Kidney (tissue), 22 donors: ENCODE measurements at places on chromosomes 4 and X. TPM values are rescaled to one million over a fixed set of nuclear protein-coding genes. Genes with fewer than 3 reads are reported as not detected.

DNA sequence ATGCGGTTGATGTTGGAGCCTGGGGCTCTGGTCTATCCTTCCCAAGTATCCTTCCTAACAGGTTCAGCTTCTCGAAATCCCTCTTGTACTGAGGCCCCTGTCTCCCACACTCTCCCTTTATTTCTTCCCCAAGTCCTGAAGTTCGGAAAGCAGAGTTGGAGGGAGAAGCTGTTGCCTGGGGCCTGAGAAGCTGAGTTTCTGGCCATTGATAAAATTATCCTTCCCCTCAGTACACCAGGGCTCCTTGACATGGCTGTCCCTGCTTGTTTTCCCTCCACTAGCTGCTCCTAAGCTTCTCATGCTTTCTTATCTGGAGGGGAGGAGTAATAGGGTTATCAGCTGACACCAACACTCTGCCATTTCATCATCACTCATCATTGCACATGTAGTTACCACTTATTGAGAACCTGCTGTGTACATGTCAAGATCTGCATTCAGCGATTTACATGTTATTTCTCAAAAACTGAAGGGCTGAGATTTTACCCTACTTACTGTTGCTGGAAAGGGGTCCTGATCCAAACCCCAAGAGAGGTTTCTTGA, 58.0 kb downstream of the FUNDC1 start:
- no peak for DNase-seq

GRCh38 chr4:99615170-99615820, 40.7 kb downstream of the MTTP start:
- DNase-seq, result no peak

GRCh38 chr4:16995451-16995850, 97.0 kb upstream of the LDB2 start:
- DNase-seq, result no peak

- DNase-seq, result no peak
Observed at GRCh38 chrX:35458142-35458541, 340.0 kb upstream of the MAGEB16 start.

GRCh38 chrX:96480081-96480480, 204.6 kb upstream of the DIAPH2 start:
- no peak for DNase-seq

PCYT1B gene
- 0.26 TPM for polyA plus RNA-seq

DNA sequence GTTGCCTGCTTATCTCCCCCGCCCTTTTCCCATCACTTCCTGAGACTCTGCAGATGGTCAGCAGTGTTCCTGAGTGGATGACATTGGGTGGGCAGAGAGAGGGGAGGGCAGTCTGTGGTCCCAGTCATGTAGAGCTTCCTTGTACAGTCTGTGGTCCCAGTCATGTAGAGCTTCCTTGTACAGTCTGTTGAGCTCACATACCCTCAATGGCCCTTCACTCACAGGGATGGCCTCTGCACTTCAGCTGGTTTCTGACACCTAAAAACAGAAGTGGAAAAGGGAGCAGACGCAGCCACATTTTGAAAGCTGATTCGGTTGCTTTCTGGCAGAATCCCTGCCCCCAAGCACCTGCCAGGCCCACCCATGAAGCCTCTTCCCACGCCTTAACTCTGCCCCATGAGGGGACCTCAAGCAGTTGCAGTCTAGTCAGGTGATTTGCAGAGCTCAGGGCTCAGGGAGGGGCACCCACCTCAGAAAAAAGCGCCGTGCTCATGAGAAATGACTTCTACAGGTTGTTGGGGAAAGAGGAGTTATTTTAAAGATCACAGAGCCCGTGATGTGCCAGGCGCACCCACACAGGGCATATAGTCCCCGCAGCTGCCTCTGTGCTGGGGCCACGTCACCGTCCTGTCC, 3.6 kb upstream of the TMEM271 start:
- no peak for DNase-seq

DNA sequence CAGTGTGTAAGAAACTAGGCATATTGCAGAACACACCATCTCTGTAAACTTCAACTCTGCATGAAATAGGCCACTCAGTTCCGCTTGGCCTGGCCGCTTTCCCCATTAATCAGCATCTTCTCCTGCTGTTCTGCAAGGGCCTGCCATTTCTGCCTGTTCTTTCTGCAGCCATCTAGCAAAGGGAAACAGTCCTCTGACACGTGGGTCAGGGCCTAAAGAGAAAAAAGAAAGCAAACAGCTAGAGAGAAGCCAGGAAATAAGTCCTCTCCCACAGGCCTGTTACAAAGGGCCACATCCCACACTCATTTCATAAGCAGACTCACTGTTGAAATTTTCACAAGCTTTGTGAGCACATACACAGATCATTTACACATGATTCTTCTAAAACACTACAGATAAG, 130.1 kb downstream of the PDE5A start:
- DNase-seq, result peak; percentile 57

- no peak for DNase-seq
Observed at GRCh38 chrX:7085879-7086278, 61.6 kb upstream of the STS start.

- no peak for DNase-seq
Observed at GRCh38 chrX:95760356-95760755, 924.3 kb upstream of the DIAPH2 start.

- no peak for DNase-seq
Observed at GRCh38 chr4:70892086-70892769, 9.9 kb upstream of the MOB1B start.

DNA sequence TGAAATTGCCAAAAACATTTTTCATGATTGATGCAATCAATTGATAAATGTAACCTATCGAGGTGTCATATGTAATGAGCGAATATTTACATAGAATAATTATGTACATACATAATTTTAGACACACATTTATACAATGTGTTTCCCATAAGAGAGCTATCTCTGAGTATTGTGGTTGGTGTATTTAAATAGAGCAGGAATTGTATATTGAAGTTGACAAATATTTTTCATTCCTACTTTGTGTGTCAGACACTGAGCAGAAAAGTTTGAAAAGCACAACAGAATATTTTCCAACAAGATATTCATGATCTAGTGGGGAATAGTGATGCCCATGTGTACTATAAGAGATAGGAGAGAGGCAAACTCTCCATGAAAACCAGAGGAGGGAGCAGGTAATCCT, 295.2 kb downstream of the ANKRD50 start:
- no peak for DNase-seq

- DNase-seq, result no peak
Observed at GRCh38 chr4:152281211-152281610, 254.7 kb downstream of the FBXW7 start.

VEGFD gene
- polyA plus RNA-seq, result 1.2 TPM

USP38 gene
- 5.2 TPM for polyA plus RNA-seq

DNA sequence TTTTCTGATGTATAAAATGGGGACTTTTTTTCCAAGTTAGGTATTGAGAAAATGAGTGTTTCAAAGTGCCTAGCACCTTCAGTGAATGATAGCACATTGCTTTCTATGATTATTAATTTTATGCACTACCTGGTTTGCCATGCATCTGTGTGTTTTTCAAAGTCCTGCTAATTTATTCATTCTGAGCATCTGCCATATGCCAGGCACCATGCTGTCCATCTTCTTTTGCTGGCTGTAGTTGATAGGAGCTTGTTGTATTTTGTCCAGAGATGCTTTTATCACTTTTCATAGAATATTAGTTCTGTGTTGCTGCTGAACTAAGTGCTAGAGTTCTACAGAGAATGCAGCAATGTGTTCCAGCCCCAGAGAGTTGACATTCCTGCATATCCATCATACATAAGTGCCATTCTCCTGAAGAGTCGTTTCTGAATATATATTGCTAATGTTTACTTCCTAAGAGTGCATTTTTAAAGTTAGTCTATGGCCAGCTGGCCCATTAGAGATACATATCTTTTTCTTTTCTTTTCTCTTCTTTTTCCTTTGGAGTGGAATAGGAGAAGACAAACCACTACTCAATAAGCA, 49.0 kb upstream of the CLNK start:
- DNase-seq, result no peak

SPATA18 gene
- 5.9 TPM for polyA plus RNA-seq

EXOC1 gene
- polyA plus RNA-seq, result 17.5 TPM

DNA sequence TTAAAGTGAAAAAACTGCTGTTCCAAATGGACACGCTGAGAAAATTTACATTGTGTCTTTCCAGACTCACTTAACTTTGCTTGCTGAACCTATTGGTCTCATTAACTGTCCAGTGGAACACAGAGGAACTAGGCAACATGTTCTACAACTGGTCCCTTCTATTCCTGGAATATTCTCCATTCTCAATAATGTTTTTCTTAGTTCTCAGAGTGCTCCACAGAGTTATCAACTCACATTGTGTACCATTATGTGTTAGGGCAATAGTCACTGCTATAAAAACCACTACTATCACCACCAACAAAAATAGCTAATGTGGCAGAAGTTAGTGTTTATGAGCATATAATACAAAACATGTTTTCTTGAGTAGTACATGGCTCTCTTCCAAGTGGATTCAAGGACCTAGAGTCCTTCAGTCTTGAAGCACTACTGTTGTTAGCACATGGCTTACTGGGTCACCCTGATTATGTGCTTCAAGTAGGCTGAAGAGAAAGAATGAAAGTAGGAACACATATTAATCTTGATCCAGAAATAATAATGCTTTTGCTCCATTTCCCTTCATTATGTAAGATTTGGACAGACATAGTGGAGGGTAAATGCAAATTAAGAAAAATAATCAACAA, 865.3 kb upstream of the HS3ST1 start:
- DNase-seq, result no peak

DNA sequence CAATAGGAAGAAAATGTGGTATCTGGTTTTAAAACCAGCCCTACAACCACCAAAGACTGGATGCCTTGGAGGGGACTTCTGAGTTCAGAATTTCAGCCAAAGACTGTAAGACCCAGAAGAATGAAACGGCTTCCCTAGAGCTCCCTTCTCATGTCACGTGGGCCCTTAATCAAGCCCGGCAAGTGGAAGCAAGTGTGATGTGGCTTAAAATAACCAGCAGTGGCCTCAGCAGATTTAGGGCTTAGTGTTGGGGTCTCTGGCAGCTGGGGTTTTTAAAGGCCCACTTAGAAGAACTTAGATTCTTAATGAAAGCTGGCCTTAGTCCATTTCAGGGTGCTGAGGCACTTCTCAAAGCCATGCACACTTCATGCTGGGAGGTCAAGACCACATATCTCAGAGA, 111.2 kb upstream of the TBC1D9 start:
- no peak for DNase-seq

DNA sequence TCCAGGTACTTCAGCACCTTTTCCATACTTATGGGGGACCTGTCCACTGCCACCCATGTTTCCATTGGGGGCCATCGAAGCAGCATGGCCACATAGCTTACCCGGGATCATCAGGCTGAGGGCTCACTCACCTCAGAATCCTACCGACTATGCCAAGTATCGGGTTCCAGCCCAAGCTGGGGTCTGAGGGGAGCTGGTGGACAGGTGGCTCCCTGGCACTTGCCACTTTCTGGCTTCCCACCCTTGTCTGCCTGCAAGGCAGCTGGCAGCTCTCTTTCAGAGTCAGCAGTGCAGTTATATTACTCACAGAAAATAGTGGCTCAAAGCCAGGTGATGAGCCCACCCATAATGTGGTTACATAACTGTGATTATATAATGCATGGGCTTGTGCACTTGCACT, 1153.8 kb downstream of the STIM2 start:
- no peak for DNase-seq

DNA sequence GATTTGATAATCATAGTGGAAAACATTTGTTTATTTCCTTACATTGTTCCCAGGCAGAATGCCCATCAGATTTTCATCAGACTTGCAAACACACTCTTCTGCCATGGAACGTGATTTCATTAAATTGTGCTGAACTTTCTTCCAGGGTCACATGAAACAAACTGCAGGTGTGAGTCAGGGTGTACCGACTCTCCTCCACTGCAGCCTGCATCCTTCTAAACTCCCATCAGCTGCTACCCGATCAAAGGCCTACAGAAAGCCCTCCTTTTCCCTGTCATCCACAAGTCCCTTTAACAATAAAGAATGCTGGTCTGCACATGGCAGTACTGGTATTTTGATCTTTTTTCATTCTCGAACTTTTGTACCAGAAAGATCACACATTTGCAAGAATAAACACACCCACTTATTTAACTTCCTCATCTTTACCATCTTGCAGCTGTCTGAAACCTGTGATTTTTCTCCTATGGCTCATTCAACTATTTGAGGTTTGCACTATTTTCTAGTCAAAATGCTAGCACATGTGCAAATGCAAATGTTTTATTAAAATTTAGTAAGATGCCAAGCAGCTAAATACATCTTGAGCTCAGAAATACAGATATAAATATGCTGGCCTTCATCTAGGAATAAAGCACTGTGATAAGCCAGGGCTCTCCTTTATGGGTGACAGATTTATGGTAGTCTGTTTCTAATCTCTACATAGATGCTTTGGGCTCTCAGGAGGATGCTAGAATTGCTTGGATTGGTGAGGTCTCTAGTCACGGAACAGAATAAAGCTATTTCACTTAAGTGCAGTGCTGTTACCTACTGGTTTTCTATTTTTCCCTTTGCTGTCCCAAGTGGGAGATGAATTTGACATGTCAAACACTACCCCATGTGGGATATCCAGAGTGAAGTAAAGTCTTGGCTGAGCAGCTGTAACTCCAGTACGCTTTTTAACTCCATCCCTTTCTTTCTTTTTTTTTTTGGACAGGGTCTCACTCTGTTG, 25.8 kb upstream of the ARHGAP24 start:
- DNase-seq, result no peak

GRCh38 chrX:373641-374471, 12.9 kb downstream of the PPP2R3B start:
- peak; percentile 68 for DNase-seq

GRCh38 chrX:140572724-140573123, 67.9 kb upstream of the SOX3 start:
- peak; percentile 26 for DNase-seq

- no peak for DNase-seq
Observed at GRCh38 chr4:183919141-183919540, 14.0 kb downstream of the STOX2 start.

- no peak for DNase-seq
Observed at GRCh38 chrX:107153005-107153404, 34.4 kb upstream of the RBM41 start.

- DNase-seq, result no peak
Observed at GRCh38 chrX:133838761-133839676, 146.4 kb downstream of the GPC3 start.

- no peak for DNase-seq
Observed at GRCh38 chrX:152652467-152652866, 14.8 kb downstream of the GABRQ start.

UGT2B10 gene
- not detected for polyA plus RNA-seq

DNA sequence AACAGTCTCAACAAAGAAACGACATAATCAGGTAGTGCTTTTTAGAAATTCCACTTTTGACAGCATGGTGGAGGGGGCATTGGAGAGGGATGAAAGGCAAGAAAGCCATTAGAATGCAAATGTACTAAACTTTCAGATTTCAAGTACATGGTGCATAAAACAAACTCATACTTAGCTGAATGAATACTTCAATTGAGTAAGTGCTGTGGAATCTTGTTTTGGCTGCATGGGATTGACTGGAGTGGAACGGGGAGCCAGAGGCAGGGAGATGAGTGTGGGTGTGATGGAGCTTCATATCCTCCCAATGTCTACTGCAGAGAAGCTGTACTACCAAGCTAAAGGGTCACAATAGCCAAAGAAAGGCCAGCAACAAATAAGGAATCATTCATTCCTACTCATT, 52.4 kb downstream of the USP46 start:
- no peak for DNase-seq
